Ovary (tissue), 10 donors: ENCODE measurements at places on chromosomes 4 and X.

DNA sequence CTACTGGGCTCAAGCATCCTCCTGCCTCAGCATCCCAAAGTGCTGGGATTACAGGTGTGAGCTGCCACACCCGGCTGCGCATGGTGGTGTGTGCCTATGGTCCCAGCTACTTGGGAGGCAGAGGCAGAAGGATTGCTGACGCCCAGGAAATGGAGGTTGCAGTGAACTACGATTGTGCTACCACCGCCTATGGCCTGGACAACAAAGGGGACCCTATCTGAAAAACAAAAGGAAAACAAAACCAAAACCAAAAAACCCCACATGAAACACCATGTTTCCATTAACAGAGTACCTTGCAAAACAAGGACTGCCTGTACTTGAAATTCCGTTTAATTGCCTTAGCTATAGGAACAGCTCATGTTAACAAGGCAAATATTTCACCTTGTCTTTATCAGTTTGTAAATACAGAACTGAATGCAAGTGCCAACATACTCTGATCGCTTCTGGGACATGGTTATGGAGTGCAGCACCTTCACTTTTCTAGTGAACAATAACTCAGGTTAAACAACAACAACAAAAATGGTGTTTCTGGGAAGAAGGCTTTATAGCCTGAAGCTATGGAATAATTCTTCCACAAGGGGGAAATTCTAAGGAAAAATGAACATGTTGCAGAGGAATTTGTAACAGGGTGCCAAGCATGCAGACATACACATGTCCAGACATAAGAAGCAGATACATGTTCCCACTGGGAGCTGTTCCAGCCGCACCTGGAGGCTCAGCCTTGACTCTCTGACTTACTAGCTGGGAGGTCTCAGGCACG is 73.2 kb upstream of the STS start:
- H3K27me3 ChIP-seq, result no peaks in the 10 kb centered on the region
- DNase-seq, result no peak
- no peaks in the 10 kb centered on the region for H3K4me1 ChIP-seq
- no peak overlapping the region for H3K27ac ChIP-seq

DNA sequence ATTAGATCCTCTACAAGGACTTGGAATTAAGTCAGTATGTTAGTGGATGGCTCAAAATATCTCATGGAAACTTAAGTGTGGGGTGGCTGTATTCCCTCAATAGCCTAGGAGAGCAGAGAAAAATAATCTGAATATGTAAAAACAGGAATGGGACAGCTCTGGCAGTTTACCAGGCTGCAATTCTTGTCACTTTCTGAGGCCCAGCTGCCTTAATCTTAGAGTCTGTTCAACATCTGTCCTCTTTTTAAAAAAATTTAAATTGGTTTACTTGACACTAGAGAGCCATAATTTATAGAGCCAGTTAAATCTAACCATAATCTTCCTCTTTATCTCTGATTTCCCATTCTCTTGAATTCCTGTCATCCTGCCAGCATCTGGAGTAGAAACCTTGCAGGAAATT is 109.2 kb upstream of the CXCL13 start:
- no peaks in the 10 kb centered on the region for H3K36me3 ChIP-seq
- H3K4me1 ChIP-seq, result no peaks in the 10 kb centered on the region
- no peak overlapping the region for H3K4me3 ChIP-seq

DNA sequence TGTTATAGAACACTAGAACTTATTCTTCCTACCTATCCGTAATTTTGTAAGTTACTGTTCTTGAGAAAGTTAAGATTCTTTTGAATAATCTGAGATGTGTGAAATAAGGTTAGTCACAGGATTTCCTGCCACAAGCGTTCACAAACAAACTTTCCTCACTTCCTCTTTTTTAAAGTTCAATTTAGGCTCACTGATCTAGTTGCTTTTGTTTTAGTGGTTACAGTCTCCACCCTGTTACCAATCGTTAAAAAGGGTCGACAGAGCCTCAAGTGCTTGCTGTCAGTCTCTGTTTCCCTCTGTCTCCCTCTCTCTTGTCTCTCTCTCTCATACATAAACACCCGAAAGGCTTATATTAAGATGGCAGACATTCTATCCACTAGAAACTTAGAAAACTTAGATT is 35.9 kb upstream of the STK26 start:
- no peak overlapping the region for H3K4me3 ChIP-seq
- DNase-seq, result no peak
- H3K27me3 ChIP-seq, result no peaks in the 10 kb centered on the region
- no peaks in the 10 kb centered on the region for H3K4me1 ChIP-seq
- no peaks in the 10 kb centered on the region for H3K36me3 ChIP-seq

DNA sequence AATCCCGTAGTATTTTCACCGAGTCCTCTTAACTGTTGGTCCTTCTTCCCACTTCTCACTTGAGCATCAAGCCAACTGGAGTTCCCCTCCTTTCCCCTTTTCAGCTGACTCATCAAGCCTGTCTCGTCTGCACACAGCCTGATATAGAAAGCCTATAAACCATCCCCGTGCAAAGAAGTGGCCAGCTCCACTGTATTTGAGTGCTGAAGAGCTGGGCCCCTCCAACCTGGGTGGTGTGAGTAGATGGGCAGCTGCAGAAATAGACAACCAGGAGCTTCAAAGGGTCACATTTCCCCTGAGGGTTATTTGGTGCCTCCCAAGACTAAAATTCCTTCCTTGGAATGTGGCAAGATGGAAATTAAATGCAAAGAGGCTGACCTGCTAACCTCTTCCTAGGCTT is 199.7 kb downstream of the HS6ST2 start:
- no peaks in the 10 kb centered on the region for H3K36me3 ChIP-seq
- H3K27ac ChIP-seq, result no peak overlapping the region
- DNase-seq, result no peak
- H3K4me3 ChIP-seq, result no peak overlapping the region

GRCh38 chr4:7630568-7631287 is 196.0 kb upstream of the PSAPL1 start:
- H3K27me3 ChIP-seq, result no peaks in the 10 kb centered on the region
- peak; percentile 79 for DNase-seq
- H3K4me3 ChIP-seq, result no peak overlapping the region
- H3K36me3 ChIP-seq, result no peaks in the 10 kb centered on the region
- peaks cover 4% of the 10 kb centered on the region for H3K4me1 ChIP-seq

DNA sequence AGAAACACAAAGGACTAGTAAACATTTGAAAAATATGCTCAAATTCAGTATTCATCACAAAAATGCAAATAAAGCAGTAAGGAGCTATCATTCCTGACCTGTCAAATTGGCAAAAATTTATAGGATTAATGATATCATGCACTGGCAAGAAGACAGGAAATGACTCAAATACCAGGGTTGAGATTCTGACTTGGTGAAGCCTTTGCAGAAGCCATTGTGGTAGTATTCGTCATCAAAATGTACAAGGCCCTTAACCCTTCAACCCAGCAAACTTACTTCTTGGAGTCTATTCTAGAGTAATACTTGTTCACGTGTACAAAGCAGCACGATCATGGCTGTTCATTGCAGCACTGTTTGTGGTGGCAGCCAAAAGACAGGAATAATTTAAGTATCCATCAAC is 132.4 kb downstream of the ENOX2 start:
- H3K27ac ChIP-seq, result no peak overlapping the region
- H3K4me3 ChIP-seq, result no peak overlapping the region
- H3K4me1 ChIP-seq, result no peaks in the 10 kb centered on the region

DNA sequence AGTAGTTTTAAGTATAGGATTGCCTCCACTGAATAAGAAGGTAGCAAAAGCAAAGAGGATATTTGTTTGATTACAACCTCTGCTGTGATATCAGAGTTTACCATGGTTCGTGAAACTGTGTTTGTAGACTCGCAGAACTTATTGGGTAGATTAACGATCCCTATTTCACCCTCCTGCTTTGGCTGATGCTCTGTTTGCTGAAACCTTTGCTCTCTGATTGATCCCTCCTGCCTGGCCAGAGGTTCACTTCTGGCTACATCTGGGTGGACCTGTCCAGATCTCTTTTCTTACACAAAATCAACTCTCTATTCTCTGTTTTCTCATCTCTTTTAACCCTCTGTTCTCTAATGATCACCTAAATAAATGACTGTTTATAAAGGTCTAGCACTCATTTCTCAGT is 37.9 kb upstream of the TMEM192 start:
- H3K27me3 ChIP-seq, result no peaks in the 10 kb centered on the region
- no peak for DNase-seq
- H3K4me3 ChIP-seq, result no peak overlapping the region
- no peak overlapping the region for H3K27ac ChIP-seq

DNA sequence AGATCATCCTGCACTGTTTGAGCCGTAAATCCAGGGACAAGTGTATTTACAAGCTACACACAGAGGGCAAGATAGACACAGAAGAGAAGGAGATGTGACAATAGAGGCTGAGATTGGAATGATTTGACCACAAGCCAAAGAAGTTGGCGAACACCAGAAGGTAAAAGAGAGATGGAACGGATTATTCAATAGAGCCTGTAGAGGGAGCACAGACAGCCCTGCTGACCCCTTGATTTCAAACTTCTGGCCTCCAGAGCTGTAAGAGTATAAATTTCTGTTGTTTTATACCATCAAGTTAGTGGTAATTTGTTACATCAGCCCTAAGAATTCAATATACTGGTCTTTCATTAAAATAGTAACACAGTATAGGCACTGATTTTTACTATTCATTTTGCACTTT is 447.8 kb downstream of the FAT4 start:
- H3K27me3 ChIP-seq, result no peaks in the 10 kb centered on the region
- H3K27ac ChIP-seq, result no peak overlapping the region
- H3K4me3 ChIP-seq, result no peak overlapping the region
- DNase-seq, result no peak
- H3K4me1 ChIP-seq, result no peaks in the 10 kb centered on the region

- no peaks in the 10 kb centered on the region for H3K36me3 ChIP-seq
- no peaks in the 10 kb centered on the region for H3K27me3 ChIP-seq
- H3K4me3 ChIP-seq, result peak overlapping the region; percentile 17
- no peak for DNase-seq
- H3K27ac ChIP-seq, result no peak overlapping the region
- H3K4me1 ChIP-seq, result peaks cover 1% of the 10 kb centered on the region
Measured at GRCh38 chr4:42151568-42152506, 618 bp downstream of the BEND4 start.

GRCh38 chr4:81913427-81913879 is 441.7 kb upstream of the RASGEF1B start:
- no peak for DNase-seq
- no peak overlapping the region for H3K27ac ChIP-seq
- H3K4me1 ChIP-seq, result no peaks in the 10 kb centered on the region
- H3K36me3 ChIP-seq, result no peaks in the 10 kb centered on the region

DNA sequence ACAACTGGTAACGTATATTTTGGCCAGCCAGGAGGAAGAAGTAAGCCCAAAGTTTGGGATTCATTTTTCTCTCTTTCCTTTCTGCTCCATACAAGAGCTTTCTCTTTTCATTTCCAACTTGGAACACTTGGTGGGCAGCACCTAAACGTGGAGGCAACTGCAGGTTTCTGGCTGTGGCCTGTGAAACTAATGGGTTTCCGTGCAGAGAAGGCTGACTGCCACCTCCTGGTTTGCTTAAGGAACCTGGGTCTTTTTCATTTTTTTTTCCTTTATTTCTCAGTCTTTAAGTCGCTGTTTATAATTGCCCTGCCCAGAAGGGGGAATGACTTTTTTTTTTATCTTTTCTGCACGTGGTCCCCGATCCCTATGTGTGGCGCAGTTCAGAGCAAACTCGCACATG is 15.4 kb downstream of the ZNF718 start:
- no peak overlapping the region for H3K27ac ChIP-seq
- H3K27me3 ChIP-seq, result no peaks in the 10 kb centered on the region
- H3K36me3 ChIP-seq, result no peaks in the 10 kb centered on the region
- no peaks in the 10 kb centered on the region for H3K4me1 ChIP-seq
- no peak for DNase-seq

DNA sequence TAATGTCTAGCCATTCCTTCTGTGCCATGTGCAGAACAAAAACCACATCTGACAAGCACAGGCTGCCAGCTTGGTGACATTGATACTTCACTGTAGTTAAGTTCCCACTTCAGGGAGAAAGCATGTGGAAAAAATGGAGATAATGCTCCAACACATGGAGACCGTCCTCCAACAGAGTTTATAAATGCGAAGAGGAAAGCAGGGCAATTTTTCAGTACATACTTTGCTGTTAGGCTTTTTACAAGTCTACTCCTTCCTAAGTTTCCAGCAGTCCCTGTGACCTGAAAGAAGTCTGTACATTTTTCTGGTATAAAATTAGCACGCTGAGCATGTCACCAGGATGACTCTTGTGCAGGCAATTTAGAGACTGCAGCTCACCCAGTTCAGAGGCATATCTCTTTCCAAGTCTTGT is 766.9 kb upstream of the IGFBP7 start:
- H3K27me3 ChIP-seq, result no peaks in the 10 kb centered on the region
- no peak for DNase-seq
- H3K27ac ChIP-seq, result no peak overlapping the region

DNA sequence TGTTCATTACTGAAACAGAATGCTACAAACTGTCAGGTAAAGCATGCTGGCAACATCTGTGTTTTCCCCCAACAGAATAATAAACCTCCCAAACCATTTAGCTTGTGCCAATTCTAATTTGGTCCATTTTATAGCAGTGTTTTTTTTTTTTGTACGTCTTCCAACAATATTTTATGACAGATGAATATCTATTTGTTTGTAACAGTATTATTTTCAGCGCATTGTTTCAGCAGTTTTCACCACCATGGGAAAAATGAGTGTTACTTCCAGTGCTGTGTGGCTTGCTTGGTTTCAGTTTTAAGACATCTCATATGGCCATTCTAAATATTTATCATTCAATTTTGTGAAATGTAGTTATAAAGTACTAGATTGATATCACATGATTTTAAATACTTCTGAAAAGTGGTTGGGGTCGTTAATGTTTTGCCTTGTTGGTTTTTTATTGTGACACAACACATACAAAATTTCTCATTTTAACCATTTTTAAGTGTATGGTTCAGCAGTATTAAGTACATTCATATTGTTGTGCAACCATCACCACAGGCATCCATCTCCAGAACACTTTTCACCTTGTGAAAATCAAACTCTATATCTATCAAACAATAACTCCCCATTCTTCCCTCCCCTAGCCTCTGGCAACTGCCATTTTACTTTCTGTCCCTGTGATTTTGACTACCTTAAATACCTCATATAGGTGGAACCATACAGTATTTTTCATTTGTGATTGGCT is 25.6 kb upstream of the TBC1D19 start:
- no peaks in the 10 kb centered on the region for H3K36me3 ChIP-seq
- no peaks in the 10 kb centered on the region for H3K27me3 ChIP-seq
- H3K27ac ChIP-seq, result no peak overlapping the region
- H3K4me1 ChIP-seq, result no peaks in the 10 kb centered on the region
- H3K4me3 ChIP-seq, result no peak overlapping the region

GRCh38 chr4:36709991-36710390 is 428.6 kb downstream of the DTHD1 start:
- no peak overlapping the region for H3K4me3 ChIP-seq
- H3K27me3 ChIP-seq, result no peaks in the 10 kb centered on the region
- no peaks in the 10 kb centered on the region for H3K36me3 ChIP-seq
- no peak overlapping the region for H3K27ac ChIP-seq
- no peak for DNase-seq

DNA sequence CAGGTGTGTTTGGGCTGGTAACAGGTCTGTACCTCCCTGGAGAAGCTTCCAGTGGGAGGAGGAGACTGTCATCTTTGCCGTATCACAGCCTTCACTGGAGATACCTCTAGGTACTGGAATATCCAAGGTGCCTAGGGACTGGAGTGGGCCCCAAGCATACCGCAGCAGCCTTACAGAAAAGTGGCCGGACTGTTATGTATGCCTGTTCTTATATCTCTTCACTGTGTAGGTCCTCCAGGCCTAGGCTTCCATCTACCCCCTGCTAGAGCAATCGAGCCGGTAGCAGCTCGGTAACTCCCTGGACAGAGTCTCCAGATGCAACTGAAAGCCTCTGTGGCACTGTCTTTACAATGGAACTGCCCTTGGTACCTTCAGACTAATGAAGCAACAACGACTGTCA is 277.4 kb upstream of the GRIA3 start:
- H3K4me3 ChIP-seq, result no peak overlapping the region
- H3K4me1 ChIP-seq, result no peaks in the 10 kb centered on the region
- H3K27me3 ChIP-seq, result no peaks in the 10 kb centered on the region
